ENCODE measurements at places on chromosomes 16 and 17. TPM values are rescaled to one million over a fixed set of nuclear protein-coding genes. Genes with fewer than 3 reads are reported as not detected.

Gene SRSF2
- total RNA-seq = 145 TPM

DNA sequence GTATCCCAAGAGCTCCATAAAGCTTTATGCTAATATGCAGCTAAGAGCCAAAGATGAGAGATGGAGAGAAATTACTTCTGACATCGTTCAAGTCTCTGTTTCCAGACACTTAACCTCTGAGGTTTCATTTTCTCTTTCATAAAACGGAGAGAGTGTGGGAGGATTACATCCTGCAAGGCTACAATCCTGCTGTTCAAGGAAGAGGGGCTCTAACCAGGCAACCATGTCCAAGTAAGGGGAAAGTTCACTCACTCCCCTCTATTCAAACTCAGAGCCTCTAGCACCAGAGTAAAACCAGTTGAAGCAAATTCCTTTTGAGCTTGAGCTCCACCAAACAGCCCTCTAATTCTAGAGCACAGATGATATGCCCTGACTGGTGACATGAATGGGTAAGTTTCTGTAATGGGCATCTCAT is 397.4 kb downstream of the NPIPA8 start:
- DNase-seq = no peak

- no peak for DNase-seq
Measured at GRCh38 chr17:9329251-9329921, 246.2 kb downstream of the STX8 start.

DNA sequence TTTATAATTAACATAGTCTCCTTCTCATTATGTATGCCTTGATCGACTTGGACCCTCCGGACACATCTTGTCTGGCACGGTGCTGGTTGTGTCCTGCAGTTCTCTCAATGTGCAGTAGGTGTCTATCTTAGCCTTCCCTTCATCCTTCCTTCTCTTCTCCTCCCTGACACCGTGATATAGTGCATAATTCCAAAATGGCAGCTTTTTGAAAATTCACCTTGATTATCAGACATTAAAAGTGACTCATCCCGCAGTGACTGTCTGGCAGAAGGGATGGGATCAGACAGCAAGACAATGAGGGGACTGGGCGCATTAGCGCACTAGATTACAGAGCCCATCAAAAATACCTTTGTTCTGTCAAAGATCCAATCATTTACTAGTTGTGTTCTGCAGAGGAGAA is 70.0 kb upstream of the PMFBP1 start:
- no peak for DNase-seq

Gene SEPTIN12
- not detected for total RNA-seq

Gene KRTAP9-4
- not detected for total RNA-seq

Gene CEMP1
- total RNA-seq = not detected

GRCh38 chr17:7219812-7220592 is at the start of the genes ACADVL and DLG4:
Gene ACADVL (plus strand): TSS chr17:7219938. CDS start chr17:7219985, 47 bp downstream.
Gene DLG4 (minus strand): TSS chr17:7219836.
- DNase-seq = peak; percentile 95

Gene PTGES3L
- 0.35 TPM for total RNA-seq

- DNase-seq = no peak
Measured at GRCh38 chr17:79730769-79731483, at the start of gene ENPP7. Gene ENPP7 (plus strand): TSS chr17:79730943. CDS start chr17:79731140, 197 bp downstream.

DNA sequence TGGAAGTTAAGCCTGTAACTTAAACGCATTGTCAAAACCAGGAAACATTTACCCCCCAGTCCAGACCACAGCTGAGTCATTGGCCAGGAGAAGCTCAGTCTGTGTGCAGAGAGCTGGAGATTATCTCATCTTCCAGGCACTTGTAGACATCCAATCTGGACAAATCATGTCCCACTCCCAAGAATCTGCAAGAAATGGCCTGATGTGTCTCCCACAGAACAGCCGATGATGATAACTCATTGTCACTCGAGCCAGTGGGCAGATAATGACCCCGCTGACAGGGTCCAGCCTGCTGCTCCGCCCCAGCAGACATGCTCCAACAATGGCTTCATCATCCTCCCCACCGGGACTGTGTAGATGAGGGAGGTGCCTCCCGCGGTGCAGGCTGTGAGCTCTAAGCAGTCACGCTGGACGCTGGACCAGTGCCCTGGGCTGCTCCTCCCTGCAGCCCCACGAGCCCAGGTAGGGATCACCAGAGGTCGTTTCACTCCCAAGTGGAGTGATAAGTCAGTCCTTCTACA is 322.5 kb downstream of the C16orf95 start:
- DNase-seq = no peak

DNA sequence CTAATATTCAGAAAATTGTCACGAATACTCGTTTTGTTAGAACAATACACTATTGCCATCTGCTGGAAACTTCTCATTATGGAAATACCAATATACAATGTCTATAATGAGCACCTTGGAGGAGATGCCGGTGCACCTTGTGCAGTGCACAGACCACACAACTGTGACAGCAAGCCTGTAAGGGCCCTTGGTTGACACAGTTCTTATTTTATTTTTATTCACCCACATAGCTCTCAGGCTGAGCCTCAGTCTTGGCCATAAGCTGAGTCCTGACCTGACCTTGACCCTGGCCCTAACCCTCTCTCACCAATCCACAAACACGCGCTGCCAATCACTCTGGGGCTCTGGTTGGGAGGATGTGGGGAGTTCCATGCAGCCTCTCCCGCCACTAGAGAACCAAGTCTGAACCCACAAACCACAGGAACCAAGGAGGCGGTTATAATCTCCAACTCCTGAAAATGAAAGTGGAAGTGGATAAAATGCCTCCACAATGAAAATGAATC is 7.6 kb downstream of the AIPL1 start:
- DNase-seq = no peak

GRCh38 chr16:11374255-11374654 is 29.0 kb downstream of the RMI2 start:
- DNase-seq = no peak

- no peak for DNase-seq
Measured at GRCh38 chr17:47879028-47879585, 16.9 kb upstream of the SP2 start.

GRCh38 chr16:51761001-51761400 is 609.9 kb upstream of the SALL1 start:
- no peak for DNase-seq

Measured in osteocyte (in vitro differentiated cells).